ENCODE measurements at places on chromosomes 2 and 18.

DNA sequence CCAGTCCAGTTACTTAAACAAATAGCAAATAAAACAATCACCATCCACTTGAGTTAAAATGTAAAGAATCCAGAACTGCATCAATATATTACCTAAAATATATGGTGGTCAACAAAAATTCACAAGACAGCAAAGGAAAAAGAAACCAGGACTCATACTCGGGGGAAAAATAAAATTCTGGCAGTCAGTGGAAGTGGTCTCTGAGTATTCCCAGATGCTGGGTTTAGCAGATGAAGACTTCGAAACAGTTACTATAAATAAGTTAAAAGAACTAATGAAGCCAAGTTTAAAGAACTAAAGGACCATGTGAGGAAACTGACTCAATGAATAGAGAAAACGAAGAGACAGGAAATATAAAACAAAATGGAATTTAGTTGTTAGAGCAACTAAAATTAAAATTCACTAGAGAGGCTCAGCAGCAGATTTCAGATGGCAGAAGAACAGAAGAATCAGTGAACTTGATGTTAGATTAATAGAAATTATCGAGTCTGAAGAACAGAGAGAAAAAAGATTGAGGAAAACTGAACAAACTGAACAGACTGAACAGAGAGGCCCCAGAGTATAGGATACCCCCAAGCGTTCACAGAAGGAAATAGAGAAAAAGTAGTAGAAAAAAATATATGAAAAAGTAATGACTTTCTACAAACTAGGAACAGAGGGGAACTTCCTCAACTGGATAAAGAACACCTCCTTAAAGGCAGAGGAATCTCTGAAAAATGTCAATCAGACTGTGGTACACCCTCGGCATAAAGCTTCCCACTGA lies 27.9 kb downstream of the MGAT4A start:
- DNase-seq: no peak

- DNase-seq: no peak
These were observed 463.9 kb downstream of the STK39 start for GRCh38 chr2:167783261-167784083.

- no peak for DNase-seq
These were observed 148.2 kb downstream of the ESCO1 start for GRCh38 chr18:21452276-21452780.

GRCh38 chr2:205216580-205216979 lies 465.7 kb upstream of the NRP2 start:
- no peak for DNase-seq

- DNase-seq: no peak
These were observed 51.2 kb downstream of the CYRIA start for GRCh38 chr2:16614314-16614860.

GRCh38 chr2:40803900-40804299 lies 352.0 kb upstream of the SLC8A1 start:
- no peak for DNase-seq

DNA sequence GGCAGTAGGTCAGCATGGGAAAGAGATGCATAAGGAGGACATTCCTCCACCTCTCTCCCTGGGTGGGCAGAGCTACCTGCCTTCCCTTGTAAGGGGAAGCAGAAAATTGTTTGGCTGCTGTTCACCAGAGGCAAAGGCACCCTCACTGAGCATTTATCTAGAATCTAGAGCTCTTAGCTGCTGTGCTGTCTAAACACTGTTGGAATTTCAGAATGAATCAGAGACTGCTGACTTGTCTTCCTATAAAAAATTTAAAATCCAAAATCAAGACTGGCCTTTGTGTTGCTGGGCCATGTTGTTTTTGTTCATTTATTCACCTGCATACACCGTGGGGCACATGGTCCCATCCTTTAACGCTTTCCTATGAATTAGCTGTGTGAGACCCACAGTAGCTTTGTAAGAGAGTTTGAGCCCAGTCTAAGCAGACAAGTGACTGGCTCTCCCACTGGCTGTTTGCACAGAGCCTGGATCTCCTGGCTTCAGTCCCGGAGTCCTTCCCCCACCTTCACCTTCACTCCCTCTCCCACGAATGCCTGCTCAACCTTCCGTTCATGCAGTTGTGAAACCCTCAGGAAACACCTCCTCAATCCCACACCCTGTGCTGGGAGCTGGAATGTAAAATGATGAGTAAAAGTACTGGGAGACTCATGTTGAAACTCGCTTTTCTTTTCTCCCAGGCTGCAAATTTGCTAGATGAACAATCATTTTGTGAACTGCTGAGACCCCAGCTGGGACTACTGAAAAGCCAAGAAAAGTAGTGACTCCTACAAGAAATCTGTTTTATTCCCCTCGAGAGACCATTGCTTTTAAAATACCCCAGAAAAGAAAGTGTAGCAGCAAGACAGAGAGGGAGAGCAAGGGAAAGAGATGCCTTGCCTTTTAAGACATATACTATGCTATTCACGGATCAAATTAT lies 76.2 kb downstream of the FAM168B start:
- no peak for DNase-seq
